Colonic mucosa (tissue), 4 donors: ENCODE measurements at places on chromosomes 5 and 9. TPM values are rescaled to one million over a fixed set of nuclear protein-coding genes. Genes with fewer than 3 reads are reported as not detected.

GFM2 gene
- total RNA-seq = 24.1 TPM

SPINK13 gene
- not detected for total RNA-seq

DNA sequence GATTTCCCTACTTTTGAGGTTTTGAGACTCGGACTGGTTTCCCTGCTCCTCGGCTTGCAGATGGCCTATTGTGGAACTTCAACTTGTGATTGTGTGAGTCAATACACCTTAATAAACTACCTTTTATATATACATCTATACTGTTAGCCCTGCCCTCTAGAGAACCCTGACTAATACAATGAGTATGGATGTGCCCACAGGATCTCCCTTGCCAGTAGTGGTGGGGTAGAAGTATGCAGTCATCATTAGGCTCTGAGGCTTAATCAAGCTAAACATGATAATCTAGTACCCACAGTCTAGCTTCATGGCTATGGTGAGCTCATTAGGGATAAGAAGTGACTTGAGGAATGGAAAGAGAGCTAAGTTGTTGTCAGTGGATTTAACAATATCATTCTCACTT is 412.8 kb upstream of the PTGER4 start:
- no peaks in the 10 kb centered on the region for H3K27me3 ChIP-seq
- no peak overlapping the region for H3K4me3 ChIP-seq
- H3K36me3 ChIP-seq = no peaks in the 10 kb centered on the region
- no peak for DNase-seq
- no peaks in the 10 kb centered on the region for H3K4me1 ChIP-seq

GRCh38 chr9:133869674-133870405 is 122.3 kb downstream of the VAV2 start:
- H3K4me3 ChIP-seq = no peak overlapping the region
- DNase-seq = no peak
- no peaks in the 10 kb centered on the region for H3K36me3 ChIP-seq
- no peaks in the 10 kb centered on the region for H3K4me1 ChIP-seq

DNA sequence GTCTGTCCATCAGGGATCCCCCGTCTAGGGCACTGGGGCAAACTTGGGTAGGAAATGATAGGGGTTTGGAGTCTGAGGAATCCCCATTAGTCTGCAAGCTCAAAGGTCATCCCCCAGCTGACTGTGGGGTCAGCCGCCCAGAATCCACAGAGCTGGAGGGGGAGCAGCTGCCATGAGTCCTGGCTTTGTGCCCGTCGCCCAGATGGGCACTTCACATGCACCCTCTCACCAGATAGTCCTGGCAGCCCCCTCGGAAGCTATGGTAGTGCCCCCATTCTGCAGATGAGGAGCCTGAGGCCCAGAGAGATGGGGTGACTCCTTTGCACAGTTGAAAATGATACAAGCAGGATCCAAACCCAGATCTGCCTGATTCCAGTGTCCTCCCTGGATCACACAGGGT is 35.7 kb upstream of the RPL26L1 start:
- H3K4me3 ChIP-seq = no peak overlapping the region
- no peaks in the 10 kb centered on the region for H3K27me3 ChIP-seq
- no peak overlapping the region for H3K27ac ChIP-seq

GRCh38 chr5:74200560-74200959 is 440.0 kb downstream of the ENC1 start:
- no peak for DNase-seq
- no peaks in the 10 kb centered on the region for H3K4me1 ChIP-seq
- H3K27ac ChIP-seq = no peak overlapping the region
- no peaks in the 10 kb centered on the region for H3K36me3 ChIP-seq
- no peak overlapping the region for H3K4me3 ChIP-seq

DNA sequence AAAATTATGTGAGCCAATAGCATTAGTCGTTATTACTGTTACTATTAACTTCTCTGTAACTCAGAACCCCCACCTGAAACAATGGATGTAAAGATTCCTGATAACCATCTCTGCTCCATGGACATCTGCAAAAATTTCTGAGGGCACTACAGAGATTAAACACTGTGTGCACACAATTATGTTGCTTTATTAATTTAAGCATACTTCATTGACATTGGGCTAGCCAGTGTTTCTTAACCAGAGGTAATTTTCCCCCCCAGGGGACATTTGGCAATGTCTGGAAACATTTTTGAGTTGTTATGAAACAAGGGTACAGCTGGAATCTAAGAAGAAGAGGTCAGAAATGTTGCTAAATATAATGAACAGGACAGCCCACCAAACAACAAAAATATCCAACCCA is 19.3 kb downstream of the SLIT3 start:
- H3K4me3 ChIP-seq = no peak overlapping the region
- no peak for DNase-seq
- H3K27me3 ChIP-seq = no peaks in the 10 kb centered on the region
- no peaks in the 10 kb centered on the region for H3K36me3 ChIP-seq

GRCh38 chr5:110377361-110377760 is 349.1 kb downstream of the TMEM232 start:
- no peaks in the 10 kb centered on the region for H3K27me3 ChIP-seq
- no peak overlapping the region for H3K4me3 ChIP-seq
- no peaks in the 10 kb centered on the region for H3K4me1 ChIP-seq
- DNase-seq = no peak

DNA sequence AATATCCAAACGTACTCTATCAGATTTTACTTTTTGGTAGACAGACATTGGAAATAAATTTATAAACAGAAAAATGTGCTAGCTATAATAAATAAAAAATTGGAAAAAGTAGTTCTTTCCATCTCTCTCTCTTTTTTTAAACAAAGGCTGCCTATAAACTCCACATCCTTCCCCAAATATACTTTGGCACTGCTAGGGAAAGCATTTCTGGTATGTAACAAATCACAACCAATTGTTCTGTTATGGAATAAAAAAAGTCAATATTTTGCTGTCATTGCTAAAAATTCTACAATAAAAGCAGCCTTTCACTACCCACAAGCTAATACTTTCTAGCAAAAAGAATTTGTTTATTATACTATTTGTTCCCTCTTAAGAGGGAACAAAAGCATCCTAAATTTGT is 169.2 kb upstream of the TARS1 start:
- no peak for DNase-seq
- no peaks in the 10 kb centered on the region for H3K4me1 ChIP-seq
- H3K27ac ChIP-seq = no peak overlapping the region
- no peaks in the 10 kb centered on the region for H3K36me3 ChIP-seq

DNA sequence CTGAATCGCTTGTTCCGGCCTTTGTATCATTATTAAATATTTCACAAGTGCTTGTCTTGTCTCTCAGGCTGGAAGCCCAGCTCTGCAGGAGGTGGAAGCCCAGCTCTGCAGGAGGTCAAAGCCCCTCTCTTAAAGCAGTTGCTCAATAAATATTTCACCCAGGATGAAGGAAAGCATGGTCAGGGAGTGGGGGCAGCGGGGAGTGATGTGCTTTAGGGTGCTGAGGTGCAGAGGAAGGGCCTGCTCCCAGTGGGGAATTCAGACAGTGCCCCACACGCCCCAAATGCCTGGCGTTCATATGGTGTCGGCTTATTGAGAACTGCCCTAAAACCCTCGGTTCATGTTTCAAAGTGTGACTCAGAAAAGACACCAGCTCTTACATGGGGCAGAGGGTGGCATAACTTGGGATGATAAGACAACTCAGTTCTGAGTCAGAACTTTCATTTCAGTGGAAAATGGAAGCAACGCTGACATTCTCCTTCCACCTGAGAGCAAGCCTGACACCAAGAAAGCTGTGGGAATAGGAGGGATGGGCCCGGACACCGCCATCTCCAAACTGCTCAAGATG is 114.3 kb upstream of the DAP start:
- H3K36me3 ChIP-seq = no peaks in the 10 kb centered on the region
- no peak overlapping the region for H3K27ac ChIP-seq
- no peak overlapping the region for H3K4me3 ChIP-seq
- DNase-seq = no peak
- no peaks in the 10 kb centered on the region for H3K4me1 ChIP-seq
- no peaks in the 10 kb centered on the region for H3K27me3 ChIP-seq

- DNase-seq = no peak
- H3K36me3 ChIP-seq = no peaks in the 10 kb centered on the region
- no peaks in the 10 kb centered on the region for H3K27me3 ChIP-seq
- no peak overlapping the region for H3K4me3 ChIP-seq
- H3K27ac ChIP-seq = no peak overlapping the region
- H3K4me1 ChIP-seq = no peaks in the 10 kb centered on the region
Measured at GRCh38 chr5:114935490-114935889, 234.2 kb downstream of the TRIM36 start.

- H3K4me1 ChIP-seq = no peaks in the 10 kb centered on the region
- no peaks in the 10 kb centered on the region for H3K36me3 ChIP-seq
- H3K27ac ChIP-seq = no peak overlapping the region
Measured at GRCh38 chr9:128405780-128406171, 14.9 kb upstream of the CERCAM start.

DNA sequence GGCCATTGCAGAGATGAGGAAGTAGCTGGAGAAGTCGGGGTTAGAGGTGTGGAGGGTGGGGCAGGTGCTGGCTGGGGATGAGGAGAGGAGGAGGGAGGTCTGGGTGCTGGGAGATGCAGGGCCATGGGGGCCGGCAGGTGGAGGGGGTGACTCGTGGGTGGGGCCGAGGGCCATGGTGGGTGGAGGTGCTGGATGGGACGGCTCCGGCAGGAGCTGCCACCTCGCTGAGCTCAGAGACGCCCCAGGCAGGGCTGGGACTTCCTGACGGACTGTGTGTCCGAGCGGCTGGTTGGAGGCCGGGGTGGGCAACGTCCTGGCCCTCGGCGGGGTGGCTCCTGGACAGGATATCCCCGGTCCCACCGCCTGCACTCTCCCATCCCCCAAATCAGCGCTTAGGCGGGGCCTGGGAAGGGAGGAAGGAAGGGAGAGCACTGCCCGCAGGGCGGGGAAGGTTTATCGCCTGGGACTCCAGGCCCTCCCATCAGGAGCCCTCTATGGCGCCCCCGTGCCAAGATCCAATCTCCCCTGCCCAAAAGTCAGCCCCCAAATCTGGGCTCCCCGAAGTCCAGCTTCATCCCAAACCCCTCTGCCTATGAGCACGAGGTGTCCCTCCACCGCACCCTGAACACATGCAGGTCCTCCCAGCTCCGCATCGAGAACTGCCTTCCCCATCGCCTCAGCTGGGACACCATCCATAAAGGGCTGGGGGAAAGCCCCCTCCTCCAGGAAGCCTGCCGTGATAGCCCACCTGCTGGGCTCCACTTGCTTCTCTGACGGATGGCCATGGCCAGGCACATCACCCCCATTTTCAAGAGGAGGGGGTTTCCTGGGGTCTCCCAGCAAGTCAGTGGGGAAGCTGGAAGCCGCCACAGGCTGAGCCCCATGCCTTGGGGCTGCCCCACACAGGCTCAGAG is 58.3 kb upstream of the NOTCH1 start:
- H3K4me1 ChIP-seq = peaks cover 36% of the 10 kb centered on the region
- peak overlapping the region; percentile 88 for H3K27ac ChIP-seq
- H3K4me3 ChIP-seq = no peak overlapping the region
- H3K27me3 ChIP-seq = no peaks in the 10 kb centered on the region
- peak; percentile 89 for DNase-seq

GRCh38 chr5:113489299-113489698 is 1.0 kb upstream of the MCC start:
- H3K4me1 ChIP-seq = peaks cover 4% of the 10 kb centered on the region
- DNase-seq = no peak
- H3K27ac ChIP-seq = no peak overlapping the region
- no peaks in the 10 kb centered on the region for H3K36me3 ChIP-seq
- no peak overlapping the region for H3K4me3 ChIP-seq
- peaks cover 13% of the 10 kb centered on the region for H3K27me3 ChIP-seq

OGN gene
- 13.9 TPM for total RNA-seq

DNA sequence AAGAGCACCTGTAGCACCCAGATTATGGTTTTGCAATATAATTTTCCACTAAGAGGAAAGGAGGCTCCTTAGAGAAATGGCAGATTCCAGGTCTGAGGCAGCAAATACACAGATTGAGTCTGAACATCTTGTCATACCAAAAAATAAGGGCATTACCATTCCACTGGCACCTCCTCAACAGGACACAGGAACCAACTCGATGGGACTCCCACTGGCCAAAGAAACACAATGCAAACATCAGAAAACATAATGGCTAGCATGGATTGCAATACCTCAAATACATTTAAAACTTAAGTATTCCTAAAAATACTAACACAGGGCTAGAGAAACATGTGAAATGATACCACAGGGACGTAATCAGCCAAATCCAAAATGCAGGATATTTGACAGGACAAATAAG is 12.4 kb upstream of the RANBP17 start:
- no peak for DNase-seq
- H3K4me1 ChIP-seq = no peaks in the 10 kb centered on the region
- no peak overlapping the region for H3K27ac ChIP-seq
- H3K4me3 ChIP-seq = no peak overlapping the region
- no peaks in the 10 kb centered on the region for H3K36me3 ChIP-seq

GRCh38 chr5:56567278-56567677 is 248.1 kb upstream of the MAP3K1 start:
- H3K27me3 ChIP-seq = no peaks in the 10 kb centered on the region
- no peaks in the 10 kb centered on the region for H3K36me3 ChIP-seq
- no peaks in the 10 kb centered on the region for H3K4me1 ChIP-seq
- DNase-seq = no peak

DNA sequence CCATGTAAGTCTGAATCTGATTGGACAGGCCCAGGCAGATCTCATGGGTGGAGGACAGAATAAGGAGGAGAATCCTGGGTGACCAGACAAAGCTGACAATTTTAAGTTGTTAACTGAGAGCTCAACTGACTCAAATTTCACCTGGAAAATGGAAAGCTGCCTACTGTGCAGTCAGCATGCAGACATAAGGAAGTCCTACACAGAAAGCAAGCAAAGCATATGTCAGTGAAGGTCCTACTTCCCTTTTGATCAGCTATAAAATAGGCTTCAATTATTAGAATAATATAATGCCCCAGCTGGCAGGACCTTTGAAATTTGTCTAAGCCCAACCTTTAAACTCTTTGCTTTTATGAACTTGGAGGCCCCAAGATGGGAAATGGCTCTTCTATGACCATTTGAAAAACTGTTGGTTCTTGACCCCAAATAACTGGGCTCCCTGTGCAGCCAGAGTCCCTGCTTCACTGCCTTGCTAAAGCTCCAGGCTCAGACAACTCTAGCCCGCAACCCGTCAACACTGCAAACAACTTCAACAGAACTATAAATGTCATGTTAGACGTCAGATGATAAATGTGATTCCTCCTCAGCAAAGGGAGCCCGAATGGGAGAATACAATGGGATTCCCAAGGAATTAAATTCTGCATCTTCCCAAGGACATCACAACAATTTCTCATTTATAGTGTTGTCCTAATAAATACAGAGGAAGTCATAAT is 118.9 kb upstream of the ADRA1B start:
- H3K4me3 ChIP-seq = no peak overlapping the region
- no peak for DNase-seq
- H3K27ac ChIP-seq = no peak overlapping the region
- no peaks in the 10 kb centered on the region for H3K27me3 ChIP-seq

GRCh38 chr5:168772316-168772961 is 193.3 kb upstream of the PANK3 start:
- H3K4me1 ChIP-seq = no peaks in the 10 kb centered on the region
- H3K36me3 ChIP-seq = no peaks in the 10 kb centered on the region
- no peaks in the 10 kb centered on the region for H3K27me3 ChIP-seq
- no peak overlapping the region for H3K4me3 ChIP-seq
- no peak overlapping the region for H3K27ac ChIP-seq
- no peak for DNase-seq

ZNF658 gene
- total RNA-seq = 2.5 TPM

GRCh38 chr5:175374166-175374875 is 69.7 kb downstream of the DRD1 start:
- no peak overlapping the region for H3K4me3 ChIP-seq
- no peak overlapping the region for H3K27ac ChIP-seq
- DNase-seq = no peak
- H3K36me3 ChIP-seq = no peaks in the 10 kb centered on the region
- no peaks in the 10 kb centered on the region for H3K4me1 ChIP-seq
